ENCODE measurements at places on chromosomes 16 and 17. TPM values are rescaled to one million over a fixed set of nuclear protein-coding genes. Genes with fewer than 3 reads are reported as not detected.

The SECTM1 gene
- 4.0 TPM for total RNA-seq

The TBX6 gene
- total RNA-seq: 3.3 TPM

The IL32 gene
- total RNA-seq: 10.9 TPM

The GALR2 gene
- 0.14 TPM for total RNA-seq

The LGALS9B gene
- total RNA-seq: 2.5 TPM

The ASIC2 gene
- not detected for total RNA-seq

The SAMD14 gene
- total RNA-seq: not detected

The CTRL gene
- total RNA-seq: not detected

The CXCL16 gene
- total RNA-seq: 16.3 TPM

The SCARF1 gene
- not detected for total RNA-seq

The GAS2L2 gene
- not detected for total RNA-seq

The BFAR gene
- 60.6 TPM for total RNA-seq

The INCA1 gene
- total RNA-seq: not detected

The CPHXL gene
- not detected for total RNA-seq

The SPATA22 gene
- not detected for total RNA-seq

The IRX3 gene
- total RNA-seq: 13.1 TPM

The CTRB1 gene
- not detected for total RNA-seq

The GPR179 gene
- total RNA-seq: not detected

The PIK3R5 gene
- total RNA-seq: 0.56 TPM

The BAIAP2 gene
- 112 TPM for total RNA-seq

The SERPINF2 gene
- total RNA-seq: 1.6 TPM

The SMIM5 gene
- 2.6 TPM for total RNA-seq

The AOC2 gene
- 0.92 TPM for total RNA-seq

The ANKRD40CL gene
- not detected for total RNA-seq

The CD79B gene
- total RNA-seq: not detected

The ICAM2 gene
- total RNA-seq: not detected

The PTGES3L gene
- 0.28 TPM for total RNA-seq

The SPAG7 gene
- 64.7 TPM for total RNA-seq

The CDH16 gene
- 3.0 TPM for total RNA-seq

The CHST4 gene
- total RNA-seq: not detected

The HOXB9 gene
- total RNA-seq: not detected

The AP2B1 gene
- 81.5 TPM for total RNA-seq

The MT4 gene
- not detected for total RNA-seq

The GPR139 gene
- total RNA-seq: not detected

The NXPH3 gene
- total RNA-seq: 0.23 TPM

The PRSS8 gene
- total RNA-seq: 81.1 TPM

The CBX2 gene
- 3.9 TPM for total RNA-seq

The ASPA gene
- total RNA-seq: not detected

The MYCBPAP gene
- 0.60 TPM for total RNA-seq

The KRTAP1-1 gene
- total RNA-seq: not detected

The CD300LB gene
- total RNA-seq: not detected

The ITGB3 gene
- total RNA-seq: 0.88 TPM

The ITGB4 gene
- 873 TPM for total RNA-seq

The HSPB9 gene
- total RNA-seq: not detected

The MEAK7 gene
- 41.5 TPM for total RNA-seq

The SOX8 gene
- total RNA-seq: not detected

The VTN gene
- total RNA-seq: not detected

The AATF gene
- 31.1 TPM for total RNA-seq

The VMO1 gene
- total RNA-seq: 4.0 TPM

The KRTAP2-1 gene
- not detected for total RNA-seq

The NOD2 gene
- total RNA-seq: 5.6 TPM

The SDR42E2 gene
- not detected for total RNA-seq

The GLOD4 gene
- total RNA-seq: 52.3 TPM

The SHISA6 gene
- total RNA-seq: not detected

The G6PC1 gene
- not detected for total RNA-seq

The BIRC5 gene
- total RNA-seq: 52.2 TPM

The IRX5 gene
- 25.1 TPM for total RNA-seq

The MFAP4 gene
- total RNA-seq: not detected

The SLFN12 gene
- total RNA-seq: 7.0 TPM

Measured in airway epithelial cell (primary cell).